Cerebellum (tissue), 4 donors: ENCODE measurements at places on chromosomes 2 and 18.

DNA sequence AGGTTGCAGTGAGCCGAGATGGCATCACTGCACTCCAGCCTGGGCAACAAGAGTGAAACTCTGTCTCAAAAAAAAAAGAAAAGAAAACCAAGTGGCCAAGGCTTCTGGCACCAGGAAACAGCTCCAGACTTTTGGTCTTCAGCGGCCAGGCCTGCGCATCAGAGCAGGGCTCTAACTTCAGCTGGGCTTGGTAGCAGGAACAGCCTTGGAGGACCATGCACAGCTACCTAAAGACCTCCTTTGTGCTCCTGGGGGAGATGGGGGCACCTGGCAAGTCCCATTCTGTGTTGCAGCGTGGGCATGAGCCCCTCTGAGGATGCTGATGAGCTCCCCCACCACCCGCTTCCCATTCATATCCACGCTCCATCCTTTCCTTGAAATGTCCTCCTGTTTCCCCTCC lies 56.4 kb upstream of the SEMA4C start:
- no peak for DNase-seq

DNA sequence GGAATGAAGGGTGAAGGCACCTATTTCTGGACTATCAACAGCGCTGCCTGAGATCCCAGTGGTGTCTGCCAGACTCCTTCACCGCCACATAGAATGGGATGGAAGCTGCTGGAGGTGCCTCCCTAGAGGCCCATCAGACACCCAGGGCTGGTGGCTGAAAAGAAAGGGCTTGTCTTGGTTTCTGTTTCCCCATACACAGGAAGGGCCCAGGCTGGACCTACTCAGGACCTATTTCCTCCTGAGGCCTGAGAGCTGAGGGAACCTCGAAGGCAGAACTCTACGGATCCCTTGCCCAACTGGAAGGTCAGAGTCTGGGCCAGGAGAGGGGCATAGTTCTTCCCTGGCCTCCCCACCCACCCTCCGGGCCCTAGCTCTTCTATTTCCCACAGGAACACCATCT lies 2.9 kb upstream of the CLEC4F start:
- no peak for DNase-seq

- no peak for DNase-seq
Observed at GRCh38 chr2:1026141-1026540, 75.5 kb downstream of the SNTG2 start.

GRCh38 chr2:189851174-189851826 lies 67.0 kb downstream of the PMS1 start:
- no peak for DNase-seq

DNA sequence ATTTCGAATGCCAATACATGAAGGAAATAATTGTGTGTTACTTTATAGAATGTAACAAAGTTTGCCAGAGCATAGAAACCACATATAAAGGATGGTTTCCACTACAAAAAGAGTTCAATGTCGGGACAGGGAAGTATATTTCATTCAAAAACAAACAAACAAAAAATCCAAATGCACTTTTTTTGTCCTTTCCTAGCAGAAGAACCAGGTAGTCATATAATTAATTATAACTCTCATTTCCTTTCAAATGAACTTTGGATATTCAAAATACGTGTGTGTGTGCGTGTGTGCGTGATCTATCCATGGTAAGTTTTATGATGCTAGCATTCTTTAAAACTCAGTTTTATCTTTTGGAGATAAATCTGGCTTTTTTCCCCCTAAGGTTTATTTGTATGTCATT lies 8.3 kb downstream of the FN1 start:
- DNase-seq: no peak

DNA sequence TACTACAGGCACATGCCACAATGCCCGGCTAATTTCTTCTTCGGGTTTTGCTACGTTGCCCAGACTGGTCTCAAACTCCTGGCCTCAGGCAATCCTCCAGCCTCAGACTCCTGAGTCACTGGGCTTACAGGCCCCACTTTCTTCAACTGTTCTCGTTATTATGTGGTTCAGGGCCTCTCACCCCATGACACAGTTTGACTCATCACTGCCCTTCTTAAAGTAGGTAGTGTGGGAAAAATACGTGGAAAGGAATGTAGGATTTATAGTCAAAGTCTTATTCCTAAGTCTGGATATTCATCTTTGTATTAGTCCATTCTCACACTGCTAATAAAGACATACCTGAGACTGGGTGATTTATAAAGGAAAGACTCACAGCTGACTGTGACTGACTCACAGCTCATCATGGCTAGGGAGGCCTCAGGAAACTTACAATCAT lies 19.4 kb downstream of the CENPA start:
- DNase-seq: no peak

DNA sequence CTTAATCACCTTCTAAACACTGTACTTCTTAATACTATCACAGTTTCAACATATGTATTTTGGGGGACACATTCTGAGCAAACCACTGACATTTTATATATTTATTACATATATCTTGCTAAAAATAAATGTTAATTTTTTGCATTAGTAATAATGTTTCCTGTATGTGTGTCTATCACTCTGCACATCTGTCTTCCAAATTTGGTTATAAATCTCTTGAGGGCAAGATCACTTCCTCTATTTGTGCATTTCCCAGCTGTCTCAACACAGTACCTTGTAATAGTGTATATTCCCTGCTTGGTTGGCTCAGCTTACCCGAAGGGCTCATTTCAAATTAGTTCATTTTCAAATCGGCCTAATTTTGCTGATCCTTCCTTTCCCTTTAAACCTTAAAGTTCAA lies 617.1 kb upstream of the GYPC start:
- DNase-seq: no peak

DNA sequence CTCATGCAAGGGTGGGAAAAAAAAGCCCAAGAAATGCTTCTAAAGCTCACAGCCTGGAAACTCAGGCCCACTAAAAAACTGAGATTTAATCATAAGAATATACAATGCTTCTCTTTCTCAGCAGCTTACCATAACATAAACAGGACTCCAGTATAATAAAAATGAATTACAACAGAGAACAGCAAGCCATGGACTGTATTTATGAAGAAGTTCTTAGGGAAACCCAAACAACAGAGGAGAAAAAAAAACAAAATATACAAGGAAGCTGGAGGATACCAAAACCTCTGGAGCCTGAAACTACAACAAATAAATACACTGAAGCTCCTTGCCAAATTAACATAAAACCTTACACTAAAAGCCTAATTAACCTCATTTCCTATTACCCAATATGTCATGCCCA lies 187.8 kb downstream of the RDH14 start:
- no peak for DNase-seq

DNA sequence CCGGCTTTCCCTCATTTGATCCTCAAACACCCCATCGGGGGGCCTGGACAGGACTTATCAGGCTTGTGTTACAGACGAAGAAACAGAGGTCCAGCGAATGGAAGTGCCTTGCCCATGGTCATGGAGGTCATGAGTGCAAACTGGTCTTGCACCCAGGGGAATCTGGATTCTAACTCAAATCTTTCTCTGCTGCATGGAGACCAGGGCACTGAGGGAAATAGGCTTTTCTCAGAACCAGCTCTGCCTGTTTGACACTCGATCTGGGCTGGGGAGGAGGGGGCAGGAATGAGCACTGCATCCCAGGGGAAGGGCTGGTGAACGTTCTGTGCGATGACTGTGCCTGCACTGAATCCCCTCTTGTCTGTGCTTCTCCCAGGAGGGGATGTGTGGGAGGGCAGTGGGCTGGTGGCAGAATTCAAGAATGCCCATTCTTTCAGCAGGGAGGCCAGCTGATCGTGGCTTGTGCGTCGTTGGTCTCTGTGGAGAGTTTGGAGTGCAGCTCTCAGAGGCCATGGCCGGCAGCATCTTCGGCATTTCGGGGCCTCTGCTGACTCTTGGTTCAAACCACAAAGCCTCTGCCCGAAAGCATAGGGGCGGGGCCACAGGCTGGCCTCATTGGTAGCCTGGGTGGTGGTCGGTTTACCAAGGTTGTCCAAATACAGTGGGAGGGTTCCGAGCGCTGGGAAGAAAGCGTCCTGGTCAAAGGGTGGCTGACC lies 171.6 kb downstream of the DDX1 start:
- no peak for DNase-seq
